ENCODE measurements at places on chromosomes 5 and 9.

DNA sequence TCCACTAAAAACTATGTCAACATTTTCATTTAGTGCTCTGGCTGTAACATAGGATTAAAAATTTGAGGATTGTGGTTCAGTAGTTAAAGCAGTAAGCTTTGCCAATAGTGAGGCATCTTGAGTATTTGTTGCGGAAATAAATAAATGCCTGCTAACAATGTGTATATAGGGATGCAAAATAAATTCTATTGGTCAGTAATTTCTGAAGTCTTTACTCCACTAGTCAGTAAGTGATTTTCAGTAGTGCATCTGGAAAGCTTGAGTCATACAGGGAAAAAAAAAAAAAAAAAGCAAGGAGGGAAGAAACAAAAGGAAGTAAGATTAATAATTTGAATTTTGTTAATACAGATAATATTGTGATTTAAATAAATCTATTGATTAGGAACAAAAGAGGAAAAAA, 21.0 kb downstream of the NIPBL start:
- no peak for DNase-seq

GRCh38 chr9:23502004-23502403, 324.0 kb downstream of the ELAVL2 start:
- DNase-seq, result no peak

DNA sequence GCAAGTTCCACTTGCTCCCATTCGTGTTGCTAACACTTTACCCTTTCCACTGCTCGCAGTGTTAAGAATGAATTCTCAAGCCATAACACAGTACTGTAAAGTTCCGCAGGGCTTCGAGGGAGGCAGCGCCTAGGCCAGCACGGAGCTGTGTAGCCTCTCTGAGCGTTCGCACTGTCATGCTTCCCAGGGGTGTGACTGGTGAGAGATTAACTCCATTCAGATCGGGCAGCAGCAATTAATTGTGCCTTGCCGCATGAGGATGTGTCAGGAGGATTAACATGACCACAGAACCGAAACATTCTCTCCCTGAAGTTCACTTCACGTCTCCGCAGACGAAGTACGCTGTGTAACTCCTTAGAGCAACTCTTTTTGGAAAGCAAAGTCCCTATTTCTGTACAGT, 23.2 kb downstream of the ZBTB34 start:
- DNase-seq, result peak; percentile 22

DNA sequence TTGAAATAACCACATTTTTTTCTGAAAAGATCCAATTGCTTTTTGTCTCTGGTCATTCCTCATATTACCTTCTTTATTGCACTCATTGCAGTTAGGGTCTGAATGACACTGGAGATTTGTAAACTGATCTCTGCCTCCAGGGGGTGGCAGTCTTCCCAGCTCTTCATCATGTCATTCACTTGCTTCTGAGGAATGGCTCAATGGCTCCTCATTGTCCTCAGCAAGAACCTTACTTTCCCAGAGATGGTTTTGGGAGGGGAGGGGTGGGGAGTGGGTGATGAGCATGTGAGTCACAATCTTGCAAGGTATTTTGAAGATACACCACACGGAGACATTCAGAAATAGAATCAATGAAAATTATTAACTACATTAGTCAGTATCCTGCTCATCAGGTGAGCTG, 159.8 kb upstream of the GAS1 start:
- DNase-seq, result no peak

GRCh38 chr5:111280282-111280951, 56.2 kb downstream of the CAMK4 start:
- no peak for DNase-seq

DNA sequence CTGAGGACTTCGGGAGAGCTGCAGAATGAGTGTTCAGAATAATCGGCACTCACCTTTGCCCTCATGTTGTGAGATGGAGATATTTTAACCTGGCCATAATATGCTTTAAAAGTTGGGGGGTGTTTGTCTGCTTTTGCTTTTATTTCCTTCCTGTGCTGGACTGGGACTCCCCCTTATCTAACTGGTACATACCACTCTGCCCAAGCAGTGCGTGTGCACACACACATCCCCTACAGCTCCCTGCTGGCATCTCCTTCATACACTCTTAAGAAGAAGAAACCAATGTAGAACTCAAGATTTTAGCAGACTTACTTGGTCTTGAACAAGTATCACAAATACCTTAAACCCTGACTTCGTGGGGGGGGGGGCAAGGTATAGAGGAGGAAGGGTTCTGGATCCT, 146.2 kb upstream of the DMRT1 start:
- DNase-seq, result no peak

DNA sequence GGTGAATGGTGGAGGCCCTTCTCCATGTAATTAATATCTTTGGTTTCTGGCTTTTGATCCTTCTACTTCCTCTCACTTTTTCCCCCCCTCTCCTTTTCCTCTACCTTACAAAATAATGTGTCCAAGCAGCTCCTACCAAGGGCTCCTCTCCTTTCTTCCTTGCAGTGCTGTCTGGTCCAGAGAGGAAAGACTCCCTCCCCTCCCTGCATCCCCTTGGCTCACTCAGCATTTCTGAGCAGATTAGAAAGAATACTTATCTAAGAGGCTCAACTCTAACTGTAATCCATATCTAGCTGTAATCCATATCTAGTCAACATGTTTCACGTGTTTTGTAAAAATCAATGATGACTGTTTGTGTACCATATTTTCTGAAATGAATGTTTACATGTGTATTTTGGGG, 97.4 kb downstream of the GAPVD1 start:
- DNase-seq, result no peak

GRCh38 chr5:9865574-9865973, 235.4 kb upstream of the TAS2R1 start:
- no peak for DNase-seq

GRCh38 chr9:119537138-119537537, 167.9 kb upstream of the BRINP1 start:
- no peak for DNase-seq

GRCh38 chr9:21761309-21761901, 41.0 kb upstream of the MTAP start:
- DNase-seq, result no peak

DNA sequence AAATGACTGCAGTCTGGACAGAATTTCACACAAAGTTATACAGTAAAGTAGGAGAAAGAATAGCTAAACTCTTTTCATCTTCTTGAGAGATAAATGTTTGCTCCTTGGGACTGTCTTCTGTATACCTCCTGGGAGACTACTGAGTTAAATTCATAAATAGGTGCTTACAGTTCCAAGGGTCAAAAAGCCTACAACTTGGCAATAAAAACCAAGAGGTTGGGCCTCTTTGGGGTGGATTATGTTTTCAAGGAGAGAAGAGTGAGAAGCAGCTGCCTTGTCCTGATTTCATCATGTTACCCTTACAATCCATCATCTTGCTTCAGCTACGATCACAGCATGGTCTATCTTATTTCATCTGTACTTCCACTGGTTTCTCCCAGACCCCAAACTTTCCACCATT, 213.2 kb upstream of the RPS23 start:
- no peak for DNase-seq

GRCh38 chr9:80158131-80158530, 586.4 kb downstream of the TLE4 start:
- no peak for DNase-seq

DNA sequence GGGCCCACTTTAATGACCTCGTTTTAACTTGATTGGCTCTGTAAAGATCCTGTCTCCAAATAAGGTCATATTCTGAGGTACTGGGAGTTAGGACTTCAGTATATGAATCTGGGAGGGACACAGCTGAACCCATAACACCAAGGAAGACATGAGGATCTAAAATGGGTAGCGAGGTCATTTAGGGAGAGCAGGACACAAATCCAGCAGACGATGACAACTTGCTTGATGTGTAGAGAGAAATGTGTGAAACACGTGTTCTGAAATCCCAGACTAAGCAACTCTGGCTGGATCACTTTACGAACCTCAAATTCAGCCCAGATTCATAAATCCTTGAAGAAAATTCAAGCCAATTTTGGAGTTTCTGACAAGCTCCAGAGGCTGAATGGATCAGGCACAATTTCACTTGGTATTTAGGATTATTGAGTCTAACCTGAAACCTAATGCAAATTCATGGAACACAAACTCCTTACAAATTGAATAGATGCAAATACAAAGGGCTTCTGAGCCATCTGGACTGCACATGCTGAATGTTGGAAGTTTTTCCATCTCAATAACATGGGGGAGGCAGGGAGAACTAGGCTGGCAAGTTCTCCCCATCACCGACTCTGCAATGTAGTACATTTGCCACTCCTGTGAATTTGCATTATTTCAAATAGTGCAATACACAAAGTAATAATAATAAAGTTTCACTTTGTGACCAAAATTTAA, 74.0 kb upstream of the SLC30A5 start:
- no peak for DNase-seq

- DNase-seq, result no peak
Measured at GRCh38 chr5:144567421-144567780, 396.7 kb downstream of the KCTD16 start.

GRCh38 chr9:127867356-127868277, 9.9 kb downstream of the AK1 start:
- peak; percentile 71 for DNase-seq

DNA sequence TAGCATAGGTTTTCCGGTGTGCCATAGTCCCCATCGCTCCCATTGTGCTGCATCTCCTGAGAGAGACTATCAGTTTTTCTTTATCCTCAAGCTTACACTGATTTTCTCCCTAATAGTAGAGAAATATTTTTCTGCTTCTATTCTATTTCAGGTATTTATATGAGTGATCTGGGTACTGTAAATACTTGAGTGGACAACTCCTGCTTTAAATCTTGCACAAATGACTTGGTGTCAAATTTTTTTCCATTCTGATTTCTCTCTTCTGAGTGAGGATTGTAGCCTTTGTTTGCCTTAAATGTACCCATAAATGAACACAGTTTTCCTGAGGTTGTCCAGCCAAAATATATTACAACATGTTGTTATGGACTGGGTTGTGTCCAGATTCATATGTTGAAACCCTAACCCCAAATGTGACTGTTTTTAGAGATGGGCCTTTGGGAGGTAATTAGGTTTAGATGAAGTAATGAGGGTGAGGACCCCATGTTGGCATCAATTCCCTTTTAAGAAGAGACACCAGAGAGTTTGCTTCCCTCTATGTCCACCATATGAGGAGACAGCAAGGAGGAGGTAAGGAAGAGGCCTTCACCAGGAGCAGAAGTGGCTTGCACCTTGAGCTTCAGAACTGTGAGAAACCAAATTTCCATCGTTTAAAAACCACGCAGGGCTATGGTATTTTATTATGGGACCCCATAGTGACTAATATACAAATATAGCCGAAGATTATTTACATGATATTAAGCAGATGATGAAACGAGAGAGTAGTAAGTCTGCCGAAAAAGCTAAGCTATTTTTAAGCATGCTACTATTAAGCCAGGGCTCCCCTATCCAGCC, 336.4 kb upstream of the MPDZ start:
- DNase-seq, result no peak

DNA sequence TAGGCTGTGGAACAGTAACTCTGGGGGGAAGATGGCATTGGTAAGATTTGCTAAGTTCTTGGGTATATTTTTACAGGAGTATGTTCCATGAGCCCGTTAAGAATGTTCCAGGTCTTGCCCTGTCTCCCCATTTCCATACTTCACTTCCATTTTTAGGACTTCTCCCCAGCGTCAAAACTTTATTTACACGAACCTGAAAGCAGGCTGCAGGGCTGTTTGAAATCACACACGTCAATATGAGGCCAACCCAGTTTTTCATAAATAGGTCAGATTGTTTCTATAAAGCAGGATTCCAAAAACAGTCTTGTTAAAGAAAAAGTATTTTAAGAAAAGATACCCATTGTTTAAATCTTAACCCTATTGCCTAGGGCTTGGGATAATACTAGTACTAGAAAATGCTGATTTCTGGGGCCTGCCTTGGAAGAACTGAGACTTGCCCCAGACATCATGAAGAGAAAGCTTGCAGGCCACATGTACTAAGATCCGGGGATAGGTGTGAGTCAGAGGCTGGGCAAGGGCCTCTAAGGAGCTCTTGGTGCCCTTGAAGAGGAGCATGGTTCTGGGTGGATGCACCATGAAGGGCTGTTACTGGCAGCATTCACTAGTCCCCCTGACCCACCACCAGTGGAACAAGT, 24.2 kb downstream of the TRIO start:
- DNase-seq, result no peak

DNA sequence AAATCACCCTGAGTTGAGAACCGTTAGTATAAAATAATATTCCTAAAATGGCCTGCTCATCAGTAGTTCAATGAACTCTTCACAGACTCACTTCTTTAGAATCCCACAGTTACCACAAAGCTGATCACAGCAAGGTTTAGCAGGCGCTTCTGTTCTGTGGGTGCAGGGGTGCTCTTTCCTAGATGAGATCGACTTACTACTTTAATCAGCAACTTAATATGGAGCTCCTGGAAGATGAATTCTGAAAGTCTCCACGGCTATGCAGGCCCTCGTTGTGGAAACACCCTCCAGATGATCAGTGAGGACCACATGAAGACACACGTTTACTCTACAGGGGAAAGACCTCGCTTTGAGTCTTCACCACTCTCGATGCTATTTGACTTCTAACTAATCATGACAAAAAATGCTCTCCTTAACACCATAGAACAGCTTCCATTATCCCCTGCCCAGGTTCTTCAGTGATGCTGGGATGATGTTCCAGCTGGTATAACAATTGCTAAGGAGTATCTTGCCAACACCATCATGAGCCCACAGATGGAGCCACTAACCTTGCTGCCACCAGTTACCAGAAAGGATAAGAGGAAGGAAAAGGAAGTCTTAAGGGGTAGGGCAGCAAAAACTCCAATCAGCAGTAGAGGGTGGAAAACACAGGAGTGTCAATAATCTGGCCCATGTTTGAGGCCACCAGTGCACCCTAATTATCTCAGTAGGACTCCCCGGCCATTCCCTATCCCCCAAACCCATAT, 17.9 kb upstream of the GPX8 start:
- DNase-seq, result no peak

- no peak for DNase-seq
Measured at GRCh38 chr5:150256410-150257064, 33.0 kb downstream of the CAMK2A start.

DNA sequence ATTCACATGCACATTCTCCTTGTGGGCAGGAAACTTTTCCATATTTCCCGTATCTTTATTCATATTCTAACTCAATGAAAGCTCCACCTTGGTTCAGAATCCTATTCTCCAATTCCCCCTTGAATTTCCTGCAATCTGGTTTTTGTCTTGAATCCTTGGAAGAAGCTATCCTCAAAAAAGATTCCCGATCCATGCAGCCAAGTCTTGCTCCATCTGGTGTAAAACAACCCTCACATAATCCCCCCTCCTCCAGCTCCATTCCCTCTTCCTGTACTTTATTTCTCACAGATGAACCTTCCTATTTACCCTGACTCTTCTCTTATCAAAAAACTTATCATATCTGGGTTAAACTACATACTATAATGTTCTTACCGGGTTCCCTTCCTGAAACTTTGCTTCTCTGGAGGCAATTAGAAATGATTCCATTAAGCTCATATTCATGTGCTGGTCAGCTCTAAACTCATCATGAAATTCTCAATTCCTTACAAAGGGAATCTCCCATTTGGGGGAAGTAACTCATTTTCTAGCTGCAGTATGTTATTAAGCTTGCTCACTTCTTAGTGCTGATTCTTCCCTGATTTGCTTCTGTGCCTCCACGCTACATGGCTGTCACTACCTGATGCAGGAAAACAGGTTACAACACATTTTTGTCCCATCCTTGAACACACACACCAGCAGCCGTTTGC, 81.7 kb downstream of the GNAQ start:
- no peak for DNase-seq
